ENCODE measurements at places on chromosomes 4 and X.

DNA sequence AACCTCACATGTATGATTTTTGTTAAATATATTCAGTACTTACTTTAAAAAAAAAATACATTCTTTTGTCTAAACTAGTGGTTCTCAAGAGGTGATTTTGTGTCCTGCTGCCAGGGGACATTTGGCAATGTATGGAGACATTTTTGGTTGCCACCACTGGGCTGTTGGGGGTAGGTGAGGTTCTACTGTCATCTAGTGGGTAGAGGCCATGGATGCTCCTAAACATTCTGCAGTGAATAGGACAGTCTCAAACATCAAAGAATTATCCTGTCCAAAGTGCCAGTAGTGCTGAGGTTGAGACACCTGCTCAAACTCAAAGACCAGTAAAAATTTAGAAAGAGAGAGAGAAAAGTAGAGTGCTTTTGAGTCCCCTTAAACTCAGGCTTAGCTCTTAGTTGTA, 32.9 kb upstream of the PGM2 start:
- DNase-seq, result peak; percentile 58

DNA sequence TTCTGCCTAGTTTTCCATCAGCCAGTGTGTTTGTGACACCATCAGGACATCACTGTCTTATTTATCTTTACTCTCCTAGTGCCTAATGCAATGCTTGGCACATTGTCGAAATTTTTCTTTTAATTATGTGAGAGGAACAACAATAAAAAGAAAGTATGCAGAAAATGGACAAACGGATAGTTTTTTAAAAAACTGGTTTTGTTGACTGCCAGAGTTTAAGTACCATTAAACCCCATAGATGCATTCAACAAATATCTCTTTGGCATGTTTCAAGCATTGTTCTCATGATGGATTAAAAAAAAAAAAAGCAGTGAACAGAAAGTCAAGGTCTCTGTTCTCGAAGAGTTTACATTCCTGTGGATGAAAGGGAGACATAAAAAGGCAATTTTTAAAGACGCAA, 398.4 kb downstream of the PPP3CA start:
- DNase-seq, result no peak

DNA sequence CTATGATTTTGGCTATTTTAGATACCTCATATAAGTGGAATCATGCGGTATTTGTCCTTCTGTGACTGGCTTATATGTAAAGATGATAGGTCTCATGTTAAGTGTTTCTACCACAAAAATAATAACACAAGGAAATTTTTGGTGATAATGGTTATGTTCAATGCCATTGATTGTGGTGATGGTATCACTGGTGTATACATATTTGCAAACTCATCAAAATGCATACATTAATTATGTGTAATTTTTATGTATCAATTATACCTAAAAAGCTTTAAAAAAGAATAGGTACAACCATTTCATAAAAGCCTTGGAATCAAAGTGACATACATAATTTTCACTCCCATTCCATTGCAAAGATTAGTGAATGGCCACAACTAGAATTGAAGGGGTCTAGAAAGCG, 178.3 kb upstream of the FMR1 start:
- DNase-seq, result no peak

DNA sequence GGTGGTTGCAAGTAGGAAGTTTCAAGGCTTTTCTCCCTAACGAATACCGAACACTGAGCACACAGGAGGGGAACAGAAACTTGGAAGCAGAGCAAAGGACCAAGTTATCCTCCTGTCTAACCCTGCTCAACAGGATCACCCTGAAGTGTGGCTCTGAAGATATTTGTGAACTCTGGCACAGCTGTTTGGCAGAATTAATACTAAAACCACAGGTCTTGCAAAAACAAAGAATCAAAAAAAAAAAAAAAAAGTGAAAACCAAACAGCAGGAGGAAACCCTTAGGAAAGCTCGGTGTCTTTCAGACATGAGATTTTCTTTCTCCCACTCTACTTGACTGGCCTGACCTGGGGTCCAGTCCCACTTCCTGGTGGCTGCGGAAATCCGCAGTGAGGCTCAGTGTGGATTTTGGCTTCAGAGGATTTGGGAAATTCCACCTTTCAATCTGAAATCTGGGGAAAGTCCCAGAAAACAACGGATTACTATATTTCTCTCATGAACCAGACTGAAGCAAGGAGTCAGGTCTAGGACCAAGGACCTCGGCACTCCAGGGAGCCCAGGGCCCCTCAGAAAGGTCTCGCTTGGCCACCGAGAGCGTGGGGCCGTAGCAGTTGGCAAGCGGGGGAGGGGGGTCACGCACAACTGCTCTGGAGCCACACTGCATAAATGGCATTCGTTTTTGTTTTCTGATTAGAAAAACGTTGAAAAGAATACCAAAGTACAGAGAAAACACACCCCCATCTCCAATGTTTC, 867 bp downstream of the TIFA start:
- DNase-seq, result peak; percentile 42

GRCh38 chr4:53234111-53234510, 131.8 kb downstream of the SCFD2 start:
- no peak for DNase-seq

GRCh38 chrX:111506826-111507225, 4.6 kb upstream of the SERTM2 start:
- DNase-seq, result no peak

DNA sequence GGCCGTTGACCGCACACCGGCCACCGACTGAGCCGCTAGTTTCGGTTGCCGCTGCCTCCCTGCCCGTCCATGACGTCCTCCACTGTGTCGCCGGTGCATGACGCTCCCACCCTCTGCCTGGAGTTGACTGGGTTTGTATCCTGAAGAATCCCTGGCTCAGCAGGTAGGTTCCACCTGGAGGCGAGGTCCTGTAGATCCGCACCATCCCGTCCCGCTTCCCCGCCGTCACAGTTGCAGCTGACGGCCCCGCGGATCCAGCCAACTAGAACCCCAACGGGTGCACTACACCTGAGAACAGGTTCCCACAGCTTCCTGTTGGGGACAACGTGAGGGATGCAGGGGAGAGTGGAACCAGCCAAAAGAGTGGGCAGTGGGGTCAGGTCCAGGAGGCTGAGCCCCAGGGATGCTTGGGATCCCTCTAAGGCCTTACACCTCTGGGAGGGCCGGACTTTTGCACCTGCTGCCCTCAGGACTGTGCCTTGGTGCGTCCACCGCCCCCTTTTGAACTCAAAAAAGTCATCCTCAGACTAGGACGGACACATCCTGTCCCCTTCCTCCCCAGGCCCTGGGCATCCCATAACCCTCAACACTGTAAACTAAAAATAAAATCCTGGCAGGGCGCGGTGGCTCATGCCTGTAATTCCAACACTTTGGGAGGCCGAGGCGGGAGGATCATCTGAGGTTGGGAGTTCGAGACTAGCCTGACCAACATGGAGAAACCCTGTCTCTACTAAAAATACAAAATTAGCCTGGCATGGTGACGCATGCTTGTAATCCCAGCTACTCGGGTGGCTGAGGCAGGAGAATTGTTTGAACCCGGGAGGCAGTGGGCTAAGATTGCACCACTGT, 1.1 kb upstream of the SLBP start:
- peak; percentile 52 for DNase-seq

DNA sequence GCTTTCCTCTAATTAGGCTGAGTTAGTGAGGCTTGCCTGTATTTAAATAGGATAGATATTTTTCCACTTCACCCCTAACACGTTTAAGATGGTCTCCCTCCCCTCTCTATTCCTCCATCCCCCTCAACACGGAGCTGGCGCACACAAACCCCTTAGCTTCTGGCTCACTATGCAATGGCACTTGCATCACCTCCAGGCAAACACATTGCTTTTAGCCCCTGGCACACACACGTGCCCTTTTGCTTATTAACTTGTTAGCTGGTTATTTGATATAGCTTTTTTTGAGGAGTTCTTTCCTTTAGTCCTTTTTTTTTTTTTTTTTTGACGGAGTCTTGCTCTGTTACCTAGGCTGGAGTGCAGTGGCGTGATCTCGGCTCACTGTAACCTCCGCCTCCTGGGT, 94.3 kb downstream of the HDAC8 start:
- peak; percentile 33 for DNase-seq

GRCh38 chrX:112997991-112998390, 157.4 kb upstream of the AMOT start:
- DNase-seq, result no peak

DNA sequence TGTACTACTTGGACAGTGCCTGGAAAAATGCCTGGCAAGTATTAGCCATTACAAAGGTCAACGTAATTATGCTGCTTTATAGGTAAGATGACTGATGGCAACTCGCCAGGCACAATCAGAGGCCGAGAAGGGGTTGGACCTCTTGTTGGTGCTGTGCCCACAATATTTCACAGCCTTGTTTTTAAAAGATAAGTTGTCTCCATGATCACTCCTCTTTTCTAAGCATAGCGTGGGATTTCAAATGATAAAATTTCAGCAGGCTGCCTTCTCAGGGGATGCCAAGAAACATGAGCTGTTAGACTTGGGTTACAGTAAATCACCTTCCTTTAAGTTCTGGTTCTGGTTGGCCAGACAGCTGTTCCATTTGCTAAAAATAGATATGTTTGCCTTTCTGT, 26.9 kb downstream of the HOPX start:
- peak; percentile 2 for DNase-seq

- no peak for DNase-seq
Measured at GRCh38 chrX:67604979-67605703, 61.3 kb downstream of the AR start.

DNA sequence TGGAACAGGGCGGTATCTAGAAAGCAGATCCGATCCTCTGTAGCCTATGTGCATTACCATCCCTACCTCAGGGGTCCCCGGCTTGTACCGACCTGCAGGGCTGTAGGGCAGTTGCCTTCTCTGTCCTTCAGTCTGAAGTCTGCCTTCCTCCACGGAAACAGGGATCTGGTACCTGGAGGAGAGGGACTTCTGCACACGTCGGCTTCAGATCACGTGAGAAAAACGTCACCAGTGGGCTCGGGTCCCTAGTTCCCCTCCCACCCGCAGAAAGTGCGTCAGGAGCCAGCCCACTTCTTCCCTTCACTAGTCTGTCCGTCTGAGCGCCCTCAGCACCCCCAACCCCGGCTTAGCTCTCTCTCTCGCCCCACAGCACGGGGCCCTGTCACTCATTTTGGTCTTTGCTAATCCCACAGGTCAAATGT, at the start of gene TCEAL5:
Gene TCEAL5 (minus strand): TSS at position 170 of the 422 bp plus-strand sequence. CDS start 2,187 bp downstream, outside the sequence.
- no peak for DNase-seq

DNA sequence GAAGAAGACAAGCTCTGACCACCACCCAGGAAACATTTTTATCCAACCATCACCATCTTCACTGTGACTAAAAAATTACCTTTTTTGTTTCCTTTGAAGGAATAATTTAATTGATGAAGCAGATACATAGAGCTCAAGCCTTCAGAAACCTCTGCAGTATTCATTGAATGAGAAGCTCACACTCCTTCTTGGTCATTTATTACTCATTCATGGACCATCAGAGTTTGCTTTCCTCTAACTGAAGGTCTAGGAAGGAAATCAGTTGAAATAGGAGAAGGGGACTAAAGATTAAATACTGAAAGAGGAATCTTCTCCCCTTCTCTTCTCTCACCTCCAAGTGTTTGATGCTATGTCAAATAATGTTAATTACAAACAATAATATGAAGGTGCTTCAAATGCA, 290.6 kb upstream of the KLF3 start:
- no peak for DNase-seq

DNA sequence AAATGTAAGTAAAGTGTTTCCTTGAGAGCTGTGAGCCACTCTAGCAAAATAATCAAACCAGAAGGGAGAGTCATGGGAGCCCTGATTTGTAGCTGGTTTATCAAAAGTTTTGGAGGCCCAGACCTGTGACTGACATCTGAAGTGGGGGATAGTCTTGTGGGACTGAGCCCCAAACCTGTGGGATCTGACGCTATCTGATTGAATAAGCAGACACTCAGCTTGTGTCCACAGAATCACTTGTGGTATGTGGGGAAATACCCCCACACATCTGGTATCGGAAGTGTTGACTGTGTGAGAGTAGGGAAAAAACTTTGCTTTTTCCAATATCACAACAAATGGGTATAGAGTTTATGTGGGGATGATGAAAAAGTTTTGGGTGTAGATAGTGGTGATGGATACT, 35.4 kb downstream of the FUNDC1 start:
- DNase-seq, result no peak

- DNase-seq, result no peak
Measured at GRCh38 chr4:170157670-170158069, 67.9 kb upstream of the AADAT start.

DNA sequence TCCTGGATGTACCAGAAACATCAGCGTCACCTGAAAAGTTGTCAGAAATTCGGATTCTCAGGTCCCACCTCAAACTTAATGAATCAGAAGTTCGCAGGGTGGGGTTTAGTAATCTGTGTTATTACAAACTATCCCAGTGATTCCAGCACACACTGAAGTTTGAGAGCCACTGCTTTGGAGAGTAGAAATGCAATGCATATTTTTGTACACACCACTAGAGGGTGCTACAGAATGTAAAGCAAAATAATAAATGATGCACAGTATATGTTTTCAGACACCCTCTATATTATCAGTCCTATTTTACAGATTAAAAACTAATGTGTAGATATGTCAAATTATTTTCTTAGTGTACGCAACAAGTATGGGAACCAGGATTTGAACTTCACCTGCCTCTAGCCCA, 2.4 kb upstream of the MORF4L2 start:
- DNase-seq, result peak; percentile 55

- DNase-seq, result peak; percentile 22
Measured at GRCh38 chr4:140711910-140712309, 44.3 kb downstream of the TBC1D9 start.

- DNase-seq, result no peak
Measured at GRCh38 chr4:153950100-153950979, 161.5 kb upstream of the SFRP2 start.

DNA sequence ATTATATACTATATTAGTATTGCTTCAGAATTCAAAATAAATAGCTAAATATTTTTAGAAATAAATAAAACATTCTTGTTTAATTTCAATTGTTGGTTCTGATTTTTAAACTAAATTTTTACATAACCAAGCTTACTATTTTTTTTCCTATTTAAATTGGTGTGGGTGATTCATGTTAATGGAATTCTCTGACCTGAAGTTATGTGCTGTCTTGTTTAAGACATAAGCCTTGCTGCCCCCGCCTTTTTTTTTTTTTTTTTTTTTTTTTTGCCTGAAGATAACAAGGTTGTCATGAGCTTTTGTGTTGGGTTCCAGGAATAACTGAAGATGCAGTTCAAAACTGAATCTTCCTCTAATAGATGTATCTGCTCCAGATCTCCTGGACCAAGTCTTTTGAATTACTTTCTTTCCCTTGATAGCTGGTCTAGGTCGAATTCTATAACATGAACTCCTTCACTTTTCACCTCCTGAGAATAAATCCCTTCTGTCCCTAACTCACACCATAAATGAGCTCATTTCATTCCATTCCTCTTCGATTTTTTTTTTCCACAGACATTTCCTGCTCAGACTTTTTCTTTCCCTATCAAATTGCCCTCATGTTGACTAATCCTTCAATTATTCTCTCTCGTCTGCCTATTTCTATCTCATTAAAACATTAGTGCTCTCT, 261.5 kb upstream of the FTHL17 start:
- DNase-seq, result no peak

Measured in NCI-H69 (cell line).